ENCODE measurements at places on chromosomes 5 and 9.

- no peak for DNase-seq
These were observed 112.5 kb downstream of the WDR41 start for GRCh38 chr5:77379558-77380061.

GRCh38 chr5:101018299-101018698 lies 115.2 kb upstream of the ST8SIA4 start:
- DNase-seq = no peak

- DNase-seq = no peak
These were observed 45.9 kb downstream of the KCNN2 start for GRCh38 chr5:114407783-114408182.

GRCh38 chr5:9313751-9314150 lies 232.1 kb downstream of the SEMA5A start:
- no peak for DNase-seq

- DNase-seq = no peak
These were observed 642.1 kb downstream of the KCTD16 start for GRCh38 chr5:144812763-144813162.

DNA sequence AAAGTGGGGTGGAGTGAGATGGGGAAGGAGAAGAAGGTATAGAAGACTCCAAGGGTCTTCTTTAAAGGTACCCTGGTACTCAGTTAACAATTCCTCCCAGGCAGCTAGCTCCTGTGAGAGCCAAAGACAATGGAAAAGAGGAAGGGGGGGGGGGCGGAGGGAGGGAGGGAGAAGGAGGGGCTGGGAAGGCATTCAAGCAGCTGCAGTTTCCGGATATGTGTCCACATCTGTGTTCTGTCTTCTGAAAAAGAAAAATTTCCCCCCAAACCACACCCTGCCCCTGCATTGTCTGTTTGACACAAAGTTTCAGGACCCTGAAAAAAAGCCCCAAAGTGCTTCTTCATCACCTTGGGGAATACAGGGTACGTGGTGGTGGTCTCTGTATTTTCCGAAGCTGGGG lies 11.1 kb downstream of the SPRY4 start:
- DNase-seq = no peak

DNA sequence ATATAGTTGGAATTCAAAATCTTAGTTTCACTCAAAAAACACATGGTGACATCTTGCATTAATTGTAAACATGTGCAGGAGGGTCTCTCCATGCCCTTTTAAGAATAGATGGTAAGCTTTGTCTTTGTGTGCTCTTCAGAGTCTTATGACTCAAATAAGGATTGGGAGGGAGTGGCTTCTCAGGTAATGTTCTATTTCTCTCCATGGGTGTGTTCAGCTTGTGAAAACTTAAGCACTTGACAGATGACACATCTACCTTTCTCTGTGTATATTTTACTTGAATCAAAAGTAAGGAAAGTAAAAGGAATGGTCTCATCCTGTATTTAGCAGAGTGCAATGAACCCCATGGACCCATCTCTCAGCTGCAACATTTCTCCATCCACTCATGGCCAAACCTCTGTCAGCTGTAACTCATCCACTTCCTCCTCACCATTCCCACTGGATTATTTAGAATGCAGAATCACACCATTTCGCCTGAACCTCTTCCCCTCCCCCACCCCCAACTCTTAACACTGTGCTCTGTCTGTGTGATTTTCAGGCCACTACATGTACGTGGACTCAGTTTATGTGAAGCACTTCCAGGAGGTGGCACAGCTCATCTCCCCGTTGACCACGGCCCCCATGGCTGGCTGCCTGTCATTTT lies 82.1 kb downstream of the MAMDC2 start:
- DNase-seq = no peak

GRCh38 chr5:154046486-154046885 lies 7.7 kb downstream of the MFAP3 start:
- DNase-seq = no peak

DNA sequence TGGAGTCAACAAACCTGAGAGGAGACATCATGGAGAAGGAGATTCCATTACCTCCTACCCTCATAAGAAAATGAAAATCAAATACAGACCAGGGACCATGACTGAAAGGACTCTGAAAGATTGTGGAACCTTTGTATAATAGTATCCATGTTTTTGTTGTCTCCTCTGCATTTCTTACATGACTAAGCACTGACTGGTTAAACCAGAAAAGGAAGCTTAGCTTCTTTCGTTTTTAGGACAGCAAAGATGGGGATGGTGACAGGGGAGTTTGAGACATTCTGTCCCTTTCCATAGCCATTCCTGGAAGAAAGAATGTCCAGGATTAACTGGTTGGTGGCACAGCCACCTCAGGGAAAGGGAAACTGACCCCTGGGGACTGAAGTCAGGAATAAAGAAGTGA lies 22.2 kb downstream of the ITGA1 start:
- no peak for DNase-seq

DNA sequence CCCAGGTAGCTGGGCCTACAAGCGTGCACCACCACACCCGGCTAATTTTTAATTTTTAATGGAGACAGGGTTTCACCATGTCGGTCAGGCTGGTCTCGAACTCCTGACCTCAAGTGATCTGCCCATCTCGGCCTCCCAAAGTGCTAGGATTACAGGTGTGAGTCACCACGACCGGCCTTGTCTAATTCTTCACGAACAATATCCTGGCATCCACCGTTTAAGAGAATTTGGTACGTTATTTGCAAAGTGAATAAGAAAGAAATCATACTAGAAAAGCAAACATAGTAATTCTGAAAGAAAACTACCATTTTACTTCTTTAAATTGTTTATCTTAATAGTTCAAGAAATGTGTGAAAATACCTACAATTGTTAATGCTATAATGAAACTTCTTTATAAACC lies 42.9 kb upstream of the TRIO start:
- no peak for DNase-seq

DNA sequence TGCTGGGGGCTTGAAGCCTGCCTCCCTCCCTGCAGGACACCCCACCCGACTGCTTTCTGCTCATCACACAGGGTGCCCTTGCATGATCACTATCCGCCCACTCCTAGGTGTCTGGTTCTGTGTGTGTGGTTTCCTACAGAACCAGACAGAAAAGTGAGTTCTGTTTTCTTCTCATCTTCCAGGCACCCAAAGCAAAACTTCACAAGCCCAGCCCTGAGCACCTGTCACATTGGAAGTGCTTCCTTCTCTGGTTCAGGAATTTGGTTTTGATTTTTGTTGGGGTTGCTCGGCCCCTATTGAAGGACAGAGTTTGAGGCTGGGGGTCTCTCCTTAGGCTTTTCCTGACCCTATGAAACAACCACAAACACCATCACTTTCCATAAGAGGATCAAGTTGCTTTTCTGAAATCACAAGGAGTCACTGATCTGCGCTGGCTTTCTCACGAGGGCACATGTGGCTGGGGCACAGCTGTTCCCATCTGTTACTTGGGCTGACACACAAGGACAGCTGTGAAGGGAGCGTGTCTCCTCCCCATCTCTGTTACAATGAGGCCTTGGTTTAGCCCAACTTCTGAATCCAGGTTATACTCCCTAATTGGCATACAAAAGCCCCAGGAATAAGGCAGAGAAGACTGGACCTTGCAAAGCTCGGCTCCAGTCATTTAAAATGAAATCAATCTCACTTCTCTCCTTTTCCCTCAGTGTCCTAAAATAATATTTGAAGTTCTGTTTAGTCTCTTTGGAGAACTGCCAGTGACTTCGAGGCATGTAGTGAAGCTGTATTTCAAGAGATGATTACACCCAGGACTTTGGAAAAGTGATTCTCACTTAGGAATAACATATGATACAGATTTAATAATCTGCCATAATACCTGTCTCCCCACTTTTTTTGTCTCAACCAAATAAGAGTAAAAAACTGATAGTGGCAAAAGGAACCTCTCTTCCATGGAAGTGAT lies 213.1 kb upstream of the GAS1 start:
- no peak for DNase-seq

GRCh38 chr5:150781706-150782614 lies 3.4 kb downstream of the SMIM3 start:
- DNase-seq = no peak

GRCh38 chr5:115170929-115171510 lies 1.3 kb upstream of the TRIM36 start:
- DNase-seq = no peak

DNA sequence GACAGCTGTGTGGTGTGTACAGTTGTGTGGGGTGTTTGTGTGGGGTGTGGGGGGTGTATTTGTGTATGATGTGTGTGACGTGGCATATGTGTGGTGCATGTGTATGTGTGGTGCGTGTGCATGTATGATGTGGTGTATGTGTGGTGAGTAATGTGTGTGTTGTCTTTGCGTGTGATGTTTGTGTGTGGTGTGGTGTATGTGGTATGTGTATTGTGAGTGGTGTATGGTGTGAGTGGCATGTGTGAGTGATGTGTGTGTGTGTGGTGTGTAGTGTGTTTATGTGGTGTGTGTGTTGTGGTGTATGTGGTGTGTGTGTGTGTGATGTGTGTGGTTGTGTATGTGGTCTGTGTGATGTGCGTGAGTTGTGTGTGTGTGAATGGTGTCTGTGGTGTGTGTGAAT lies 191.1 kb downstream of the MELK start:
- DNase-seq = no peak

GRCh38 chr9:97962575-97962974 lies 20.6 kb upstream of the ANP32B start:
- DNase-seq = no peak

GRCh38 chr5:116778032-116778431 lies 203.4 kb upstream of the SEMA6A start:
- no peak for DNase-seq

DNA sequence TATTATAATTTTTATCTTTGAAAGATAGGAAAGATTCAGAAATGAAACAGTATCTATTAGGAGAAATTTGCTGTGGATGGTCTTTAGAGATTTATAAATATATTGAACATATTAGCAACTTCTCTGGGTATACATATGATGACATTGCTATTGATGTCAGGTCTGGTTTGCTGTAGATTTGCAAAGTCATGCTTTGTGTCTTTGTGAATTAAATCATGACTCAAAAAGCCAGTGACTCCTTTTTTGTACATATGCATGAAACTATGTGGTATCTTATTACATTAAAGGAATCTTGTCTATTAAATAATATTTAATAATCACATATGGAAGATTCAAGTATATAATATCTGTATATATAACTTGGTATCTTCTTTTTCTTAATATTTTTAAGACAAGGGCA lies 141.9 kb downstream of the ST8SIA4 start:
- no peak for DNase-seq

GRCh38 chr5:14724633-14725032 lies 60.1 kb downstream of the OTULIN start:
- no peak for DNase-seq

- peak; percentile 11 for DNase-seq
These were observed 66.7 kb downstream of the KCNIP1 start for GRCh38 chr5:170570476-170570875.

DNA sequence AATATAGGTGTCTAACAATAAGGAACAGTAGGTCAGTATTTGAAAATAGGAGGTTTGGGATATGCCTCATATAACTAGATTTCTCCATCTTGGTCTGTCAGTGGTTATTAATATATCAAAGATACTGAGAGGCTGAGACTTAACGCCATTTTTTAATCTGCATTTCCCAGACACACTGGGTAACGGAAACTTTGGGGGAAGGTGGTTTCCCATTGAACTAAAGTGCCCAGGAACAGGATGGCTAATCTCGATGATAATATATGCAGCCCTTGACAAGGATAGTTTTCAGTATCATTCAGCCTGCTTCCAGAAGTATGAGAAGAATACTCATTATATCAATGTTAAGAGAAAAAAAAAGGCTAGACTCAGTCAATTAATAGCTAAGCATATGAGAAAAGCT lies 30.7 kb downstream of the EFNA5 start:
- no peak for DNase-seq

- no peak for DNase-seq
These were observed 25.5 kb downstream of the CNTLN start for GRCh38 chr9:17160327-17160726.

DNA sequence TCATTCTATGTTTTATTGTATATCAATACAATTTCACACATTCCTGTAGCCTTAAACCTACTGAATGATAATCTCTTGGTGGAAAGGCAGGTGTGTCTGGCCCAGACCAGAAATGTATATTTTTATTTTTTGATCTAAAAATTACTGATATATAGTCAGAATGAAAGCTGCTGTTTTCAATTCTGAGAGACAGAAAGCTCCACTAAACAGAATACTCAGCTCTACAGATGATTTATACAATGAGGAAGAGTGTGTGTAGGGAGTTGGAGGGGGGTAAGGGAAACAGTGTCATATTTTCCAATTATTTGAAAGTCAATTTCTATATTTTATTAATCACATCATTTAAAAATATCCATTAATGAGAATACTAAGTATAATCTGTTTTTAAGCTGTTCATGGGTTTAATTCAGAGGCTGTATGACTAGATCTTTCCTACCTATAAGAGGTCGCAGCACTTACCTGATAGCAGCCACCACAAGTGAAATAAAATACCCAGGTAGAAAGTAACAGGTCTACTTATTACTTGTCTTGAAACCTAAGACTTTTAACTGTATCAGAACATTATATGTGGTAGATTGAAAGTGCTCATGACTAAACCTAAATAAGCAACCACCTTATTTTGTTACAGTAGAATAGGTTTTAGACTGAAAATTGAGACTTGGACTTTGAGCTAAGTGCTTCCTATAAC lies 183.4 kb downstream of the TMC1 start:
- no peak for DNase-seq

DNA sequence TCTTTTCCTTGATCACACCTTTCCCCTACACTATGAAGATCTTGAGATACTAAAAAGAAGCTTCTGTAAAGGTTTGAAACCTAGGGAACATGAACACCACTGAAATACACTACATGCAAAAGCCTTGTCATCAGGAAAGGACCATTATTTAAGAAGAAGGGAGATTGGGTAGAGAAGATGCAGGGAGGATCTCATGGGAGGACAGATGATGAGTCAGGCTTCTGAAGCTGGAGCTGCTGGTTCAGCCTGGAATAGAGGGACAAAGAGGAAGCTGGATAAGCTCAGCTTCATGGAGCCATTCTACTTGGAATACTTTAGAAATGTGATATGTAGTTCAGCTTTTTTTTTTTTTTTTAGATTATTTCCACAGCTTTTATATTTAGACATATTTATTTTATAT lies 169.8 kb downstream of the MAN2A1 start:
- DNase-seq = no peak

- no peak for DNase-seq
These were observed 21.0 kb upstream of the FOXE1 start for GRCh38 chr9:97831843-97832636.

DNA sequence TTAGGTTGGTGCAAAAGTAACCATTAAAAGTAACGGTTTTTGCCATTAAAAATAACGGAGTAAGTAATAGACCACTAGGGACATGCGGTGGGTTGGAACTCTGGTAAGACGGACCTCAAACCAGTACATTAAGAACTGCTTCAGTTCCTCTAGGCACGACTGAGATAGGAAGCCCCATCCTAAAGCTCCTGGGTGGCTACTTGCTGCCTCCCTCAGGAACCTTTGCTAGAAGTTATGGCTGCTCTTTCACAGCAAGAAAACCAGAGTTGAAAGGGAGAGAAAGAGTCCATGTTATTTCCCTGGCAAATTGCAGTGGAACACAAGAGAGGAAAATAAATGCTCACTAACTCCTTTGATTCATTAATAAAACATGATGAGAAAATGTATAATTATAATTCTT lies 47.6 kb downstream of the MCTP1 start:
- DNase-seq = no peak

- no peak for DNase-seq
These were observed 6.8 kb upstream of the MRPS30 start for GRCh38 chr5:44801992-44802391.

GRCh38 chr5:32810804-32811203 lies 99.7 kb downstream of the NPR3 start:
- no peak for DNase-seq

Data from NCI-H2029 (cell line).